Progenitor cell of endocrine pancreas (in vitro differentiated cells): ENCODE measurements at places on chromosomes 11 and 22.

DNA sequence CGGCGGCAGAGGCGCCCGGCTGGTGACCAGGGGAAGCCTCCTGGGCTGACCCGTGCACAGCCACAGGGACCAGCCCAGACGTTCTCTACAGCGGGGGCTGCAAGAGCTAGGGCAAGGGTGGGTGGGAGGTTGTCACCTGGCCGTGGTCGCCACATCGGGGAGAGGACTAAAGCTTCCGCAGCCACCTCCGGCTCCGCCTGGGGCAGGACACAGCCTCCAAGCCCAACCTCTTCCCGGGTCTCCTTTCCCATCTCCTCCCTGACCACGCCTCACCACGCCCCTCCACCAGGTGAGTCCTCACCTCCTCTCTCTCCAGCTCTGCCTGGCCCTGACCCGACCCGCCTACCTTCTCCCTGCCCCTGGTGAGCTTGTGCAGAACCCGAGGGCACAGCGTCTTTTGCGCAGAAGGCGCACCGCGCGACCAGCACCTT lies 75.9 kb upstream of the LMO1 start:
- no peak for DNase-seq

- no peak for DNase-seq
These were observed 105.3 kb upstream of the HSD17B12 start for GRCh38 chr11:43574949-43575912.

- DNase-seq, result no peak
These were observed 38.4 kb upstream of the KLHL35 start for GRCh38 chr11:75471176-75471973.

GRCh38 chr22:35456757-35457156 lies 56.8 kb downstream of the MCM5 start:
- DNase-seq, result no peak

GRCh38 chr11:78216571-78217287 lies 28.0 kb downstream of the USP35 start:
- no peak for DNase-seq

DNA sequence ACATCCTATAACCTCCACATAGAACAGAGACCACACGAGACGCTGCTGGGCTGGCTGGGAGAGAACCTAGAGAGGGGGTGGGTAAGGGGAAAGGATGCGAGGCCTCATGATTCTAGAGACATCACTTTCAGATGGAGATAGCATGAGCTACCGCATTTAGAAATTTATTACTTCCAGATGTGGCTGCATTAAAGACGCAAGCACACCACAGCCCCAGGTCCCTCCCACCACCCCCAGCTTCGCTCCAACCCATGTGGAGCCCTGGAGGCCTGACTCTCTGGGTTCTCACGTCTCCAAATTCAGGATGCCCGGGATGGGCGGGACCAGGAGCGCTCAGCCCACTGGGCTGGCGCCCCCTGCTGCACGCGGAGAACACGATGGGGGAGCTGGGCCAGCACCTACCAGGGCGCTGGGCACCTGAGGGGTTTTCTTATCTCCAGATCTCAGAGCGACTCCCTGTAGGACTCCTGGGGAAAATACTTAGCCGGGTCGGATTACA lies 13.6 kb downstream of the MRPL21 start:
- no peak for DNase-seq

- no peak for DNase-seq
These were observed 1068.8 kb downstream of the DLG2 start for GRCh38 chr11:84558085-84558905.

- no peak for DNase-seq
These were observed 21.0 kb upstream of the AMOTL1 start for GRCh38 chr11:94747146-94747545.

DNA sequence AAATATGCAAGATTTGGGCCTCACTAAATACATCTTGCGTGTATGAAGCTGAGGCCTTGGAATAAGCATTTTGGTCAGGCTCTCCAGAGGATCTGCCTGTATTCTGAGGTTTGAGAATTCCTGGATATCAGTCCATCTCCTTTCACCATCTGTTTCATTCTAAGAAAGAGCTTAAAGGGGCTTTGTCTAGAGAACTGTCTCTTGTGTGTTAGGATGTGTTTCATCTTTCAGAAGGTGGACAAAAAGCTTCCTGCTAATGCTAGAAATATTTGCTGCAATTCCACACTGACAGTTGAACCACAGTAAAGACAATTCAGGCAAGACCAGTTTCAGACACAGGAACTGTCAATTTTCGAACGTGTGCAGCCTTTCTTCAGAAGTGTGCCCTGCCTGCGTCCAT lies 185.4 kb downstream of the DBX1 start:
- no peak for DNase-seq

DNA sequence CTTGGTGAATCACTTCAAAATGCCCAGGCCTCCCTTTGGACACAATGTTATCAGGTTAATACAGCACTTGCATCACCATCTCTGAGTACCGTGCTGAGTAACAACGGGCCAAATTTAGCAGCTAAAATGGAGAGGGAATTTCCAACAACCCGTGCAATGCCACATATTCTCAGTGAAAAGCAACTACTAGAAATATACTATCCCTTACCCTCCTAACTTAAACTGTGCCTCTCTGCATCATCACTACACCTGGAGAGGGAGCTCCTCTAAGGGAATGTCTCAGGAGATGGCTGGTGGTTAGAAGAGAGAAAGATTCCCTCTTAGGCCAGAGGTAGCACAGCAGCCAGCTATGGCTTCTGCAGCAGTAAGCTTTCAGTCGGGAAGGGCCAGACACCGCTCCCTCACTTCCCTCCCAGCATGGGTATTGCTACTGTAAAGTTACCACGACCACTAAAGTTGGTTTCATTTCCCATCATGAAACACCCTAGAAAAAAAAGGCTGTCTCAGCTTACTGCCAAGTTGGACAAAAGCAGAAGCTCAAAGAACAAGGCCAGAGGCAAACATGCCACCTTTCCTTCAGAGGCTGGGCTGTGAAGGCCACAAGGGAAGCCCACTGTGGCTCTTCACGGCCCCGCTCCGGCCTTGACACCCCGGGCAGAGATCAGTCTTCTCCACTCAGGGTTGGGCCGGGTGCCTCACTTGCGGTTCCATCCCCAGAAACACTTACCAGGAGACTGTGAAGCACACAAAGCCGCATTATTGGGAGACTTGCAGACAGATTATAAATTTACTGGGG lies 3.9 kb downstream of the MAML2 start:
- no peak for DNase-seq

- DNase-seq, result no peak
These were observed 230.1 kb upstream of the DDI1 start for GRCh38 chr11:103806130-103806895.

DNA sequence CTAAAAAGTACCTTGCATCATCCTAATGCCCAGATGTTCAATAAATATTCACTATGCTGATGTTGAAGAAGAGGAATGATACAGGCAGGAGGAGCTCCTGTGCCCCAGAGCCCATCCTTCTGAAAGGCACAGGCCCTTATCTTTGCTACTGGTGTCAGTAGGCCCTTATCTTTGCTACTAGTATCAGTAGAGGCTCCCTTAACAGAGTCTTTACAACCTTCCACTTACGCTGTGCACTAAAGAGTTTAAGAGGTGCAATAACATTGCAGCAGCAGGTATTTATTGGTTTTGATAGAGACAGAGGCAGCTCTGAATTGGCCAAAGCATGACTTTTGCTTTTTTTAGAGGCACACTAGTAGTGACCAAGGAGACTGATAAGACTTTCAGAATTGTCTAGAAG lies 174.4 kb downstream of the TENM4 start:
- DNase-seq, result no peak

DNA sequence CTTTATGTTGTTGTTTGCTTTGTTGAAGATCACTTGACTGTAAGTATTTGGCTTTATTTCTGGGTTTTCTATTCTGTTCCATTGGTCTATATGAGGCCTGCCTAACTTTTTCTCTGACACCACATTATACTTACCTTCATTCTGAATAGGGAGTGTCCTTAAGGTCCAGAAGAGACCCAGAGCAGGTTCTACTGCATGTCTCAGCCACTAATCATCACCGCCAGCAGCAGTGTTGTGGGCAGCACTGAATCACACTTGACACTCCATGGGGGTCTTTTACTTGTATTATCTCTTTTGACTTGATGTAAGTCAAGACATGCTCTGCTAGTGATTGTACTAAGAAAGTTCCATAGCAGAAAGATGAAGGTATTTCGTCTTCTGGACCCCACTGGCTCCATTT lies 274.9 kb downstream of the TENM4 start:
- DNase-seq, result no peak

- DNase-seq, result no peak
These were observed 4.5 kb downstream of the SHISA8 start for GRCh38 chr22:41910050-41911000.

GRCh38 chr22:50696799-50697561 lies 24.4 kb downstream of the SHANK3 start:
- peak; percentile 50 for DNase-seq

DNA sequence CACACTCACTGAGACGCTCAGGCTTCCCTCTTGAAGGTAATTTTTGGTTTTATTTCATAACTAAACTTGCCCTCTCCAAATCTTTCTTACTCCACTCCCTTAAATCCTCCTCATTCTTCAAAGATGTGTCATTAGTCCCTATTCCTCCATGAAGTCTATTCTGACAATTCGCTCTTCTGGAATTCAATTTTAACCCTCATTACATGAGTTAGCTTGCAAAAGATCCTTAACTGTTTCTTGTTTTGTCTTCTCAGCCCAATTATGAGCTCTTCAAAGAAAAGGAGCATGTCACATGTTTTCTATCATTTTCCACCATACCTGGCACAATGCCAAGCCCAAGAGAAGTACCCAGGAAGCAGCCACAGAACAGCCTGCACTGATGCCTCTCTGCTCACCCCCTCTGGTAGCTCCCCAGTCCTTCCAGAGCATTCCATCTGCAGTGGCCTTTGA lies 13.0 kb downstream of the GALNT18 start:
- DNase-seq, result no peak

GRCh38 chr11:79208126-79208525 lies 232.7 kb downstream of the TENM4 start:
- DNase-seq, result no peak

- no peak for DNase-seq
These were observed 3.5 kb upstream of the FEZ1 start for GRCh38 chr11:125499563-125499962.
